ENCODE measurements at places on chromosomes 13 and 19.

DNA sequence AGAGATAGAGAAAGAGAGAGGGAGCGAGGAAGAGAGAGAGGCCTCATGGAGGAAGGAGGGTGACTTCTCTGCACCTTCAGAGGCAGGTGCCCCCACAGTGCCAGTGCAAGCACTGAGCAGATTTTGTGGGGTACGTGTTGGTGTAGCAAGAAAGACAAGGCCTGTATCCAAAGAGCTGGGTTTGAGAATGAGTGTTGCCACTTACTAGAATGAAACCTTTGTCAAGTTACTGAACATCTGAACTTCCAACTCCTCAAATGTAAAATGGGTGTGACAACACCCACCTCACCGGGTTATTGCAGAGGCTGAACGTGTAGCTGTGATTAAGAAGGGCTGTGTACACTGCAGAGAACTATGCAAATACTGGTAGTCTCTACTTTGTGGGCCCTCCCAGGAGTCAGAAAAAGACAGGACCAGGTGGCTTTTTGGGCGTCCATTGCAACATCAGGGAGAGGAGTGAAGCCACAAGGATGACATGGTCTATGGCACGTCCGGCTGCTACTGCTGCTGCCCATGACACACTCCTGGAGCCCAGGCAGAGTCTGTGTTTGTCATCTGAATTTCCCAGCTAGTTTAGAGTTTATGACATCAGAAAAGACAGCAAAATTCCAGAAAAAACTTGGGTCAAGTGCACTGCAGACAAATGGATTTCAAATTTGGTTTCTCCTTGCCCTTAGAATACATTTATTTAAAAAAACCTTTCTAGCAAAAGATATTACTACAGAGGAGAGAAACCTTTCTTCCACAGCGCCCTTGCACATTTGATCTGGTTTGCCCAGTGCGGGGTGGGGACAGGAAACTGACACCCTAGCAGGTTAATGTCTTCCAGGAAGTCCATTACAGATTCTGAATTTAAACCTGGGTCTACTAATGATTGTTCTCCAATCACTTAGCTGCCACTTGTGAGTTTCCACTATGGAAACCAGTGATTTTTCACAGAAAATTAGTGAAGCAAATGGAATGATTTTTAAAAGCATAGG, 54.0 kb upstream of the ATP12A start:
- no peak overlapping the region for H3K27ac ChIP-seq
- no peaks in the 10 kb centered on the region for H3K27me3 ChIP-seq
- no peak overlapping the region for H3K4me3 ChIP-seq
- H3K4me1 ChIP-seq, result no peaks in the 10 kb centered on the region
- DNase-seq, result no peak

GRCh38 chr19:53596056-53596455, 35.7 kb upstream of the DPRX start:
- no peaks in the 10 kb centered on the region for H3K4me1 ChIP-seq
- no peaks in the 10 kb centered on the region for H3K27me3 ChIP-seq
- no peaks in the 10 kb centered on the region for H3K36me3 ChIP-seq
- no peak for DNase-seq

DNA sequence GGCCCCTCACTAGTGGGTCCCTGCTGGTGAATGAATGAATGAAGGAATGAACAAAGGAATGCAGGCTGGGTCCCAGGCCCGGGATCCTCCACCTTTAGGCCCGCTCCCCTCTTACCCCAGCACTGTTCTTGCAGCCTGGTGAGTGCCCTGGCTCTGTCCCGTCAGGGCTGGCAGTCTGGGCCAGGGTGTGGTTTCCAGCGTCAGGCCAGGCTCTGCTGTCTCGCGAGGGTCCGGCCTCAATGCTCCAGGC, 317 bp downstream of the LYL1 start:
- peaks cover 14% of the 10 kb centered on the region for H3K4me1 ChIP-seq
- DNase-seq, result no peak
- no peaks in the 10 kb centered on the region for H3K27me3 ChIP-seq
- H3K4me3 ChIP-seq, result peak overlapping the region; percentile 67

DNA sequence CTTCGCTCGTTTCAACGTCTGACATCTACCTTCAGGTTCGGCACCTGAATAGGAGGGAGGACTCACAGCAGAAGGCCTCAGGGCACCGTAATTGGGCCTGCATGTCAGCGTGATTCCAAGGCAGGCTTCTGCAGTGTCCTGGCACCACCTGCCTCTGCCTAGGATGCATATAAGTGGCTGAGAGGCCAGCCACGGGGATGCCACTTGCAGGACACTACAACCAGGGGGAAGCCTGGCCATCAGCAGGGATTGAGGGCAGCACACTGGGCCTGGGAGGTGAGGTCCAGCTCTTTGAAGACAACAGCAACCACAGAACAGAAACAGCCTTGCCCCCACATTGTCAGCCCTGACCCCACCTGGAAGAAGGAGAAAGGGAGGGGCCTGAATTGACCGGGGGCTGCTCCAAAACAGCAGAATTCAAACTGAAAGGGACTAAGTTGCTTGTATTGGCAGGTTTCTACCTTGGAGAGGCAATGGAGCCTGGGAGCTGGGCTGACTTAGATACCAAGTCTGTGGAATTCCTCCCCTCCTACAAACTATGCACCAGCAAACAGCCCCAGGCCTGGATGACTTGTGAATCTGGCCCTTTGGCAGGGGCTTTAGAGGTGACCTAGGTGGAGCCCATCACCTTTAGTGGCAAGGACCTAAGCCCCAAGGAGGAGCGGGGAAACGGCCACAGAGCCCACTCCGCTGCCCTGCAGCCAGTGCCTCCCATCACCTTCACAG, 34.1 kb upstream of the POMP start:
- no peaks in the 10 kb centered on the region for H3K36me3 ChIP-seq
- H3K27ac ChIP-seq, result no peak overlapping the region
- H3K4me3 ChIP-seq, result no peak overlapping the region
- H3K27me3 ChIP-seq, result no peaks in the 10 kb centered on the region
- no peaks in the 10 kb centered on the region for H3K4me1 ChIP-seq
- DNase-seq, result no peak

GRCh38 chr13:96089749-96090239, at the start of gene HS6ST3:
HS6ST3 (plus strand) TSS chr13:96090107.
- DNase-seq, result no peak
- peak within 1 kb of the TSS; percentile 61 for H3K4me3 ChIP-seq
- no peaks in the 10 kb centered on the region for H3K36me3 ChIP-seq
- H3K4me1 ChIP-seq, result no peaks in the 10 kb centered on the region
- H3K27me3 ChIP-seq, result no peaks in the 10 kb centered on the region

GRCh38 chr13:27043013-27043412, 128.6 kb downstream of the USP12 start:
- H3K27me3 ChIP-seq, result no peaks in the 10 kb centered on the region
- H3K4me1 ChIP-seq, result no peaks in the 10 kb centered on the region
- no peak for DNase-seq
- no peak overlapping the region for H3K4me3 ChIP-seq
- no peak overlapping the region for H3K27ac ChIP-seq

- peak overlapping the region; percentile 35 for H3K27ac ChIP-seq
- no peaks in the 10 kb centered on the region for H3K27me3 ChIP-seq
- no peaks in the 10 kb centered on the region for H3K36me3 ChIP-seq
- peak overlapping the region; percentile 20 for H3K4me3 ChIP-seq
- DNase-seq, result no peak
- peaks cover 14% of the 10 kb centered on the region for H3K4me1 ChIP-seq
These were observed 70.0 kb downstream of the INSR start for GRCh38 chr19:7224209-7224686.

GRCh38 chr19:4059891-4060620, 6.6 kb downstream of the ZBTB7A start:
- peaks cover 46% of the 10 kb centered on the region for H3K4me1 ChIP-seq
- H3K27me3 ChIP-seq, result no peaks in the 10 kb centered on the region
- peak overlapping the region; percentile 45 for H3K4me3 ChIP-seq

DNA sequence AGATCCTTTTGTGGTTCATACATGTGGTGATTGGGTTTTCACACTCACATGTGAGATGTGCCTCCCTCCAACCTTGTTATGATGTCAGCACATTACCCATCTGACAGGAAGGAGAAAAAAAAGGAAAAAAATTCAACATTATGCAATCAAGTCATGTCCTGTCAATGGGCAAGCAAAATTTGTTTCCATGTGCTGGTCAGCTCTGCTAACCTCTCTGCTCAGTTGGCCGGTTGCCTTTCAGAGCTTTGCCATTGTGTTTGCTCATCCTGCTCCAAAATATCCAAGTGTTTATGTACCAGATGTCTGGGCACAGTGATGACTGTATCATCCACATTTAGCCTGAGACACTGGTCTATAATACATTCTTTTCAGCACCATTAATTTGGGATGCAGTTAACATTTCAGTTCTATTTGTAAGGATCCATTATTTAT, 27.0 kb upstream of the METTL21C start:
- DNase-seq, result no peak
- no peak overlapping the region for H3K4me3 ChIP-seq
- no peaks in the 10 kb centered on the region for H3K4me1 ChIP-seq
- H3K27ac ChIP-seq, result no peak overlapping the region
- H3K36me3 ChIP-seq, result no peaks in the 10 kb centered on the region

All from ascending aorta (tissue), 2 donors.